ENCODE measurements at places on chromosomes 3 and 15.

DNA sequence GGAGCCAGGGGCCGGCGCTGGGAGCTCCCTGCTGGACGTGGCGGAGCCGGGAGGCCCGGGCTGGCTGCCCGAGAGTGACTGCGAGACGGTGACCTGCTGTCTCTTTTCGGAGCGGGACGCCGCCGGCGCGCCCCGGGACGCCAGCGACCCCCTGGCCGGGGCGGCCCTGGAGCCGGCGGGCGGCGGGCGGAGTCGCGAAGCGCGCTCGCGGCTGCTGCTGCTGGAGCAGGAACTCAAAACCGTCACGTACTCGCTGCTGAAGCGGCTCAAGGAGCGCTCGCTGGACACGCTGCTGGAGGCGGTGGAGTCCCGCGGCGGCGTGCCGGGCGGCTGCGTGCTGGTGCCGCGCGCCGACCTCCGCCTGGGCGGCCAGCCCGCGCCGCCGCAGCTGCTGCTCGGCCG, 1.5 kb downstream of the SMAD6 start:
- DNase-seq = no peak

- no peak for DNase-seq
Measured at GRCh38 chr3:170792471-170792870, 77.5 kb downstream of the RPL22L1 start.

- no peak for DNase-seq
Measured at GRCh38 chr3:52177701-52178042, 20.3 kb upstream of the ALAS1 start.

DNA sequence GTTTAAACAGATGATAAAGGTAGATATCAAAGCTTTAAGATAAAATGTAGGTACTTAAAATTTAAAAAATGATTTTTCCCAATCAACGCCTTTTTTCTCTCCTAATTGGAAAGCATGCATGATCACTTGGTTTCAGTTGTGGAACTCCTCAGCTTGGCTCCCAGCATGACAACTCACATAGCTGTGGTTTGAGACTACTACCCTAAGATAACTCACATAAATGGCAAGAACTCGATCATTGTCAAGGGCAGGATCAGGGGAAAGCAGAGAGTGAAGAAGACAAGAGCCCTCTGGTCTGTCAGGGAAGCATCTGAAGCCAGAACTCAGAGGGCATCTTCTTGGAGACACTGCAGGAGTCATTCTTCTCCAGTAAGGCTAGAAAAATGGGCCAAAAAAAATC, 516.7 kb downstream of the NTRK3 start:
- DNase-seq = no peak

Measured in fibroblast of skin of left quadriceps (primary cell).